ENCODE measurements at places on chromosomes 2 and 18.

DNA sequence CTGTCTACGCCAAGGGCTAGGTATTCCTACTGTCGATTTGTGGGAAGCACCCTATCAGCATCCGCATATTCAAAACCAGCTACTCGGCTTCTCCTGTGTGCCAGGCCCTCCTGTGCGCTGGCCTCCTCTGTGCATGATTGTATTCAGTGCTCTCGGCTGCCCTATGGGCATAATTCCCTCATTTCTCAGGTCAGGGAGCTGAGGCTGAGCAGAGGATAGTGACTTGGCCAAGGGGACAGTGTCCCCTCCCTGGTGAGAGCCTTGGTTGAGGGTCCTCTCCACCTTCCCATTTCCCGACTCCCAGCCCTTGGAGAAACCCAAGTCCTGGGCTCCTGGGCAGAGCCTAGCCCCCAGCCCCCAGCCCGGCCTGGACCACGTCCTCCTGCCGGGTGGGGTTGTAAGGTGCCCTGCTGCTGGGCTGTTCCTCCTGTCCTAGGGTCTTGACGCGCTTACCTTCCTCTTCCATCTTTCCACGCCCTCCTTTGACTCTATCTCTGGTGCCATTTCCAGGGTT, 6.3 kb upstream of the HS6ST1 start:
- DNase-seq, result no peak

DNA sequence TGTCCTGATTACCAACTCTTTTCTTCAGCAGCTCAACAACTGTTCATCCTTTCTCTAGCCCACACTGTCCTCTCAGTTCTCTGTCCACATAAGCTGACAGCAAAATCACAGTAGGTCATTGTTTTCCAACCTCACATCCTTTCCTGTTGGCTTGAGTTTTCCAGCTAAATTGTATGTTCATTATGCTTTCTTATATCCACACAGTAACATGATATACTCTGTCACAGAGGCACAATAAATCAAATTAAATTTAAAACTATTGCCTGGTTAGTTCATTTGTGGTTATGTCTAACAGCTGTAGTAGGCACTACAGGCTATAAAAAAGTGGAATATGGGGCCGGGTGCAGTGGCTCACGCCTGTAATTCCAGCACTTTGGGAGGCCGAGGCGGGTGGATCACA, 179.9 kb downstream of the ETAA1 start:
- no peak for DNase-seq

DNA sequence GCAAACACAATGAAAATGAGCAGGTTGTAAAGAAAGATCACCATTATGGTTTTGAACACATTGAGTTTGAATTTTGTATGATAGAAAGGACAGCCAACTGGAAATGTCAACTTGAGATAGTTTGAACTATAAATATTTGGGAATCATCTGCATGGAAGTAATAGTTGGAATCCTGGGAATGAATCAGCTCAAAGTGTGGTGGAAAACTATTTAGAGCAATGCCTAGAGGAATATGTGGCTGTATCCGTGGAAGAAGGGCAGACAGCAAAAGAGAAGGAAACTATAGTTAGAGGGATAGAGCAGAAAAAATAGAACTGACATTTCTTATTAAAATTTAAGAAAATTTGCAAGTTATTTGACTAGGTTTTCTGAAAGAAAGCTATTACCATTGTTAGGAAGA, 112.5 kb upstream of the OTX1 start:
- no peak for DNase-seq

DNA sequence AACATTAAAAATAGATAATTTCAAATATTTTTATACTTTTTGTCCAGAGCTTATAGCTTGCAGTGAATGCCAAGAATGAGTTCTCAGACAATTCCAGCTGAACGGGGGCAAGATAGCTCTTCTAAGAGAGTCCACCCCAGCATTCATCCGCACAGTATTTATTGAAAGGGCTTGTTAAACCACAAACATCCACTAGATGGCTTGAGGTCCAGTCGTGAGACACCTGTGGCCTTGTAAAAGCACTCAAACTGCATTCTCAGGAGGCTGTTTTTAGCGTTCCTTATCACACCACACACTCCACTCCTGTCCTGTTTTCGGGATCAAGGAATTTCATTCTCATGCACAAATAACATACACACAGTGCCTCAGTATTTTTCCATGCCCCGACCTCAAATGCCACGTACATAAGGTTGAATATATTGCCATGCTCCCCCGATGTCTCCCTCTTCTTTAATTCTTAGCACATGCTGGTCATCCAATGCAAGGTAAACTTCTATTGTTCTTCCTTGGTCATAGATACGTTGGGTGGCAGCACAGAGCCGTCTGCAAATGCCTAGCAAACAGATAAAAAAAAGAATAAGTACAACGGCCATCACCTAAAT, 47.4 kb downstream of the DNAJC10 start:
- DNase-seq, result no peak

DNA sequence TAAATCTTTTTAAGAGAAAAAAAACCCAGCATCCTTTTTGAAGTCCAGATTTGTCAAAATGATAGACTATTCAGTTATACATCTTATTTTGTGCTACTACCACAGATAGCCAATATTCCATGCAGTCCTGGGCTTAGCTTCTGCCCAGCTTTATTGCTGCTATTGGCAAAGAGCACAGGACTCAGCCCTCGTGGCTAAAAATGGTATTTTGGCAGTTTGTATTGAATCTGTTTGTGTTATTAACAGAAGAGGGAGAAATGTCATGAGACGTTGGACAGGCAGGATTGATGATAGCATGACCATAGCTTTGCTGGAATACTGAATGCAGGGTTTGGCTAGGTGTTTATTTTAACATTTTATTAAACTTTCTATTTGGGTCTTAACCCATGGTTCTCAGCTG, 19.4 kb downstream of the ELAC1 start:
- DNase-seq, result no peak

- no peak for DNase-seq
Observed at GRCh38 chr2:201786471-201786870, 5.7 kb upstream of the ALS2 start.

GRCh38 chr2:162072976-162073887, 783 bp downstream of the DPP4 start:
- peak; percentile 37 for DNase-seq

- DNase-seq, result no peak
Observed at GRCh38 chr18:51038110-51038509, 8.1 kb downstream of the SMAD4 start.

GRCh38 chr2:12320991-12321641, 395.6 kb upstream of the TRIB2 start:
- no peak for DNase-seq

DNA sequence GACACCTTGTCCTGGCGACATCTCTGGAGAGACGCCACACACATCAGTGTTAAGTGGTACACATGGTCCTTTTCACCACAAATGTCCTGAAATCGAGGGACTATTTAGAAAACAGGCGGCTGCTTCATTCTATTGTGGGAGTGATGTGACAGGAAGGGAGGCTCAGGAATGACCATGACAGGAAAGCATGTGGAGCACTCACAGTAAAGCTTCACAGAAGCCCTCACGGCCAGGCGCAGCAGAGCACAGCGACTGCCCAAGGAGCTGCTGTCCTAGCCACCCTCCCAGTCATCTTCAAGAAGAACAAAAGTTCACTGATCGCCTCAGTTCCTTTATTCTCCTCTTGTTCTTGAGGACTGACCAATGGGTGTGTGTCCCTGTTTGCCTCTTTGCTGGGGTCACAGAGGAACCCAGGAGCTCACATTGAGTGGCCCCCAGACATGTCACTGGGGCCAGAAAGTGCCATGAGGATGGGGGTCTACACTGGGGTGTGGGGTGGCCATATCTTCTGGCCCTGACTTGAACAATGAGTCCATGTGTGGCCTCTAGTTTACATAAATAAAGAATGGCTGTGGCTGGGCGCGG, 84.6 kb upstream of the RANBP2 start:
- DNase-seq, result no peak

- DNase-seq, result no peak
Observed at GRCh38 chr2:189118386-189118785, 61.2 kb downstream of the COL5A2 start.

GRCh38 chr2:190881598-190882410, 1.2 kb downstream of the GLS start:
- DNase-seq, result peak; percentile 77

- DNase-seq, result no peak
Observed at GRCh38 chr2:169119123-169119760, 49.9 kb downstream of the DHRS9 start.

DNA sequence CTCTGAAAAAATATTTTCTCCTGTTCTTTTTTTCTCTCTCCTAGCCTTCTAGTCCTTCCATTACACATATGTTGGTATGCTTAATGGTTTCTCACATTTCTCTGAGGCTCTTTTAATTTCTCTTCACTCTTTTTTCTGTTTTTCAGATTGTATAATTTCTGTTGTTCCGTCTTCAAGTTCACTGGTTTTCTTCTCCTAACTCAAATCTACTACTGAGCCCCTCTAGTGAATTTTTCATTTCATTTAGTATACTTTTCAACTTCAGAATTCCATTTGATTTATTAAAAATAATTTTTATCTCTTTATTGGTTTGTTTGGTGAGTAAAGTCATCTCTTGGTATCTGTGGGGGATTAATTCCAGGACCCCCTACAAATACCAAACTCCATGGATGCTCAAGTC, 19.8 kb downstream of the C2orf49 start:
- no peak for DNase-seq

DNA sequence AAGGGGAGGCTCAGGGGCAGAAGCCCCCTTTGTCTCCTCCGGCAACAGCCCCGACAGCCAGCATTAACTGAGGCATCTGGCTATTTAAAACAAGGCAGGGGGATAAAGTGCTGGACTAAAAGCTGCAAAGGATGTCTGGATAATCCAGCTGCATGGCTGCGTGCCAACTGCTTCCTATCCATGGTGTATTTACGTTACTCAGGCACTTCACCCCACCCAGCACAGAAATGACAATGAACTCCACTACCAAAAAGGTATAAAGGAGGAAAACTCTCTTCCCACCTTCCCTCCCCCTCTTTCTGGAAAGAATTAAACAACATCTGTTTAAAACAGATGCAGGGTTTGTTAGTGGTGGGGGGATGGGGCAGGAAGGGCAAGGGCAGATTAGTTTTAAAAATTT, 82.5 kb downstream of the SPRED2 start:
- DNase-seq, result no peak

GRCh38 chr18:11064106-11064505, 85.3 kb downstream of the PIEZO2 start:
- no peak for DNase-seq

DNA sequence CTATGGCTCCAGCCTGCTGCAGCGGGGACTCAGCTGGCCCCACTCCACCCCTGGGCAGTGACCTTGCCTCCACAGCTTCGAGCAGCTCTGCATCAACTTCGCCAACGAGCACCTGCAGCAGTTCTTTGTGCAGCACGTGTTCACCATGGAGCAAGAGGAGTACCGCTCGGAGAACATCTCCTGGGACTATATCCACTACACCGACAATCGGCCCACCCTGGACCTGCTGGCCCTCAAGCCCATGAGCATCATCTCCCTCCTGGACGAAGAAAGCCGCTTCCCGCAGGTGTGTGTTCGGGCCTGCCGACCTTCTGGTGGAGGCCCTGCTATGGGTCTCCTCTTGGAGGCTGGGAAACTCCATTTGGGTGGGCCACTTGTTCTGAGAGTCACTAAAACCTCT, 48.6 kb downstream of the MYO7B start:
- no peak for DNase-seq

Measured in stimulated activated CD4-positive, alpha-beta T cell treated with anti-CD3 and anti-CD28 coated beads, Interleukin-15, amount 100 ng/mL, for 24 hours (primary cell).